Frontal cortex (tissue), 4 donors: ENCODE measurements at places on chromosomes 6 and 20.

GRCh38 chr20:48324744-48325143 lies 503.1 kb downstream of the PREX1 start:
- DNase-seq, result no peak

DNA sequence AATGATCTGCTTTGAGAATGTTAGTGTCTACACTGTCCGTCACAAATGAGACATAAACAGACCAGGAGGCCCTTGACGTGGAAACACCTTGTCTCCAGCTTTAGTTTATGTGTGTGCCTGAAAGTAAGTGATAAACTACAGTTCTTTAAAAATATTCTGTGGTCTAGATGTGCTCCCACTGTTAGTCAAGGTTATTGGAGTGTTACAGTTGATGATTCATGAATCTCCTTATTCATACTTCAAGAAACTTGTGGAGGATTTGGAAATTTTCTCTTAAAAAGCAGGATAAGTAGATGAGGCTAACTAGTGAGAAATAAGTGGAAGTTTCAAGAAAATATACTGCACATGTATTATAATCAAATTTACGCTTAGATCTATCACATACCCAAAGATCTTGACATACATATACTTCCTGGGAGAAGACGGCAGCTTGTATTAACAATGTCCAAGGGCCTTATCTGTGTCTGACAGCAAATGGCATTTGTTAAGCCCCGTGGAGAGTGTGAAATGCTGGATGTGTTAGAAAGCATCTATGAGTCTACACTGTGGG lies 90.5 kb upstream of the MBOAT1 start:
- DNase-seq, result no peak

DNA sequence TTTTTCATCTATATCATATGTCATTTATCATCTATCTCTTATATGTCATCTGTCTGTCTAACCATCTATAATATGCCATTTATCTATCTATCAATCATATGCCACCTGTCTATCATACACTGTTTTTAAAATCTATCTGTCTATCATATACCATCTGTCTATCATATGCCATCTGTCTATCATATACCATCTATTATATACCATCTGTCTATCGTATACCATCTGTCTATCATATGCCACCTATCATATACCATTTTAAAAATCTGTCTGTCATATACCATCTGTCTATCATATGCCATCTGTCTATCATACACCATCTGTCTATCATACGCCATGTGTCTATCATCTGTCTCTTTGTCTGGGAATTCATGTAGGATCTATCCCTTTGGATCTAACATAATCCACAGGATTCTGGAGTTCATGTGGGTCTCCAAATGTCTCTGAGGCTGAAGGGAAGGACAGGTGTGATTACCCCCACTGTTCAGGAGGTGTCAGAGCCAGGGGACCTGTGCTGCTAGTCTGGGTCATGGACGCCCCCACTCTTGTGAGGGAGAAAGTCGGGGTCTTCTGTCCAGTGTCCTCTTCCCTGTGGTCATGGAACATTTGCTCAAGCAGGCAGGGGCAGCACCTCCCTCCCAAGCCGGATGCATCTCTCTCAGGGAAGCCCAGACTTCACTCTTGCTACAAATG lies 36.9 kb upstream of the FRMD1 start:
- no peak for DNase-seq

DNA sequence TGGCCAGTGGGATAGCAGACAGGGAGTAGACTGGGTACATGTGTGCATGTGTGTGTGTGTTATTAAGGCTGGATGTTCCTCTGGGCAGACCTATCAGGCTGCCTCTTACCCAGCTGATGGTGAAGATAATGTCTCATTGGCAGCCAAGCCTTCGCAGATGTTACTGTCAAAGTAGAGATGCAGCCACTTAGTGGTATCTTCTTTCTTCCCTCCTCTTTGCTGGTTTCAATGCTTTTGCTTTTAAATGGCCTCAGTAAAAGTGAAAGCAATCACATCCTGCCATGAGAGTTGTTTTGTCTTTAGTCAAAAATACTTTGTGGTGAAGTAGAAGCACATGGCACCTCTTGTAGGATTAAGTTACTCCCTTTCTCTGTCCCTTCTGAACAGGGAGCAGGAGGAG lies 57.5 kb downstream of the SNRNP48 start:
- no peak for DNase-seq

GRCh38 chr20:32527052-32527446 lies 58.1 kb downstream of the NOL4L start:
- DNase-seq, result no peak

- DNase-seq, result no peak
These were observed 20.8 kb downstream of the ZC2HC1B start for GRCh38 chr6:143885116-143885515.

DNA sequence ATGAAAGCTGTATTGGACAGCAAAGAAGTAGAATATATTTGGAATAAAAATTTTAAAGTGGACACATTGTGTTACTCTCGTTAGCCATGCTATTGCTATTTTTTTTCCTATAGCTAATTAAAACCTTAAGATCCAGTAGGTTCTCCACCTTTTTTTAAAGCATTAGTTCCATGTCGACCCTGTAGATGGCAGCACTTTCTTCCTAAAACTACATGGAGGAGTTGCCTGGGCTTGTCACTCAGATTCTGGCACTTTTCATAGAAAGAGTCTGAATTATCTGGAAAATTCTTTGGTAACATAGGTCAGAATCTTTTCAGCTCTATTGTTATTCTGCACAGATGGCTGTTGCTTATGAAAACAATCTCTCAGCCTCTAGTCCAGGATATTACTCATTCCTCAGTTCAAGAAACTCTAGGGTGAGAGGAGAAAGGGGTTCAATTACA lies 42.0 kb upstream of the ESR1 start:
- peak; percentile 24 for DNase-seq

DNA sequence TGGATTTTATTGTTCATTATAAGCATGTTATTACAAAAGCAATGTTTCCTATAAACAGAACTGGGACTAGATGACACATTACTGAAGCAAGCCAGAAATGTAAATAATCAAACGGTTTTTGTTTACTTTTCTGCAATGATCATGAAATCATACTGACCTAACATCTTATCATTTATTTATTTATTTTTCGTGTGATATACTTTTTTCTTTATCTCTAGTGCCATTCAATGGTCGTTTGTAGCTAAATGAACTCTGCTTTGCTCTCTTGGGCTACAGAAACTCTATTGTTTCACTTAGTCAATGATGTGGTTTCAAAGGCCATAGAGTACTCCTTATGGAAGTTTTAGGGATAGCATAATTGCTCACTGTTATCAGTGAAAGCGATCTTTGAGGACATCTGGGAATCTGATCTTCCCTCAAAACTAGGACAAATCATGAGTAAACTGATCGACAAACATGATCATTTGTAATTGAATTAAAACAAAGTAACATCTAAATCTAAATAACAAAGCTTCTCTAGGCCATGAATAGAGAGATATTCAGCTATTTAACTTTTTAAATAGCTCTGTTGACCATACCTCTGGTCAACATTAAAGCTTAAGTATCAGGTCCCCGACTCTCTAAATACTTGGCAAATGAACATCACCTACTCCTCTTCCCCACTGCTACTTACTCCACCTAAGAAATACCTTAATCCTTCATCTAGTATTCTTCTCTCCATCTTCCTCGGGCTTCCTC lies 933.4 kb downstream of the TFAP2A start:
- DNase-seq, result no peak

GRCh38 chr20:35739294-35740163 lies 2.5 kb downstream of the RBM39 start:
- no peak for DNase-seq

DNA sequence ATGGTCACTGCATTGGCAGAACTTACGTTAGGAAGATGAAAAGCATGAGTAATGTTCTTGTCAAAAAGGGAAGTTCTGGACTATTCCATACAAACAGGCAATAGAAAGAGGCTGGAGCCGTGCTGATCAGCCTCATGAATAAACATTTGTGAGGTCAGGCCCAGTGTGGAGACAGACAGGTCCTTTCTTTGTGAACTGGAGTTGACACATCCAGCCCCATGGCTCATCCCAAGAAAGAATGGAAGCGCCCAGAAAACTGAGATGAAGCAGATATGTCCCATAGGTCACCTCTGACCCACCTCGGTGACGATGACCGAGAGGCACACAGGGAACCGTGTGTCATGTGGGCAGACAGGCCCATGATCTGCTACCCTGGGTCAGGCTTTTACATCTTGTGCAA lies 276.0 kb upstream of the SGK1 start:
- DNase-seq, result peak; percentile 45

GRCh38 chr6:3379482-3380060 lies 77.3 kb downstream of the SLC22A23 start:
- no peak for DNase-seq

DNA sequence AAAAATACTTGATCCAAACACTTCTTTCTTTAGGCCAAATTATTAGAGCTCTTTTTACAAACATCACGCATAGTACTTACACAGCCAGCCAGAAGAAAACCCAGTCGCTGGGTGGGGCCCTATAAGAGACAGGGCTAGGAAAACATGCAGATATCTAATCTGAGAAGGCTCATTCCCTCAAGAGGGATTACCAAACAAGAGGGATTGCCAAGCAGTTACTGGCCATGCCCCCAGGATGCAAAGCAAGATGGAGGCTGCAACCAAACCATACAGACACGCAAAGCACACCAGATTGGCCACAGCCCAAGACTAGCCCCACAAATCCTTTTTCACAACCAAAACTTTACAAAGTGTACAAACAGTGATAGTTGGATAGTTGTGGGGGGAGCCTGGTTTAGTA lies 1235.4 kb upstream of the GJE1 start:
- no peak for DNase-seq

- no peak for DNase-seq
These were observed 170.8 kb downstream of the SASH1 start for GRCh38 chr6:148513145-148514071.

DNA sequence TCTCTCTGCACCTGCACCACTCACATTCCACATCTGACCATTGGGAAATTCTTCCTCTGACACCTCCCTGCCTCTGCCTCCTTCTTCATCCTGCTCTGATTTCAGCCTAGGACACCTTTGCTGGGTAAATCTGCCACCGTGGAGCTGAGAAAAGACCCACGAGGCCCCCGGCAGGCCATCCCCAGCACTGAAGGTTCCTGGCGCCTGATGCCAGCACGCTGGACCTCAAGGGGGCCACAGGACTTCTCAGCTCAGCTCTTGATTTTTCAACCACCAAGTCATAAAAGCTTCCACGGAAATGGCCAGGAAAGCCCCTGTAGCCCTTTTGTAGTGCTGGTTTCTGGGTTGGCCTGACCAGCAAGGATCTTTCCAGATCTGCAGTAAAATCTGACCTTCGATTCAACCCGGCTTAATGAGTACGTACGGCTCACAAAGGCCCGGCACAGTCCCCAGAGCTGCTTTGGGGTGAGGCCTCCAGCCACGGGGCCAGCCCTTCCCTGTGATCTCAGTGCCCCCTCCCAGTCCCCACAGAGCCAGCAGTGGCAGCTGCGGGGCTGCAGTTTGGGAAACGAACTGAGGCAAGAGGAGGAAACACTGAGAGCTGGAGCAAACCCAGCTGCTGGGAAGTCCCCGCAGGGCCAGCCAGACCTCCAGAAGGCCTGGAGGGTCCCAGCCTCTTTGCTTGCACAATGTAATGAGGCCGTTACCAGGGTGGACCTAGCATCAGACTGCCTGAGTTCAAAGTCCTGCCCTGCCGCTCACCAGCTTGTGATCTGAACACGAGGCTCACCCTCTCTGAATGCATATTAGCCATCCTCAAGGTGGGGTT lies 157.5 kb downstream of the BMP7 start:
- no peak for DNase-seq

DNA sequence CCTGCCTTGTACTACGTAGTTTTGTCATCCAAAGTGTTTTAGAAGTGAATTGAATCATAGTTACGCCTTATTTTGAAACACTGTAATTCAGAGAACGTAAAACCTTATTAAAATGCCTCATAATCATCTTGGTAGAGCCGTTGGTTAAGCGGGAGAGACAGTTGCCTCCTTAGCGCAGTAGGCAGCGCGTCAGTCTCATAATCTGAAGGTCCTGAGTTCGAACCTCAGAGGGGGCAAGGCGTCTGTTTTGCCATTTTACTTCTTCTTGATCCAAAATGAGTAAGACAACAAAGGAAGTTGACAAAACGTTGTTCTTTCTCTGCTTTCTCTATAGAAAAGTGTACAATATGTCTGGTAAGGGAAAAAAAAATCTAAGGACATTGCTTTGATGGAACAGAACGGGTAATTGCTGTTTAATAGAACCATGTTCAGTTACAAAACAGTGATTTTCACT lies 20.7 kb upstream of the TRIM27 start:
- DNase-seq, result no peak

DNA sequence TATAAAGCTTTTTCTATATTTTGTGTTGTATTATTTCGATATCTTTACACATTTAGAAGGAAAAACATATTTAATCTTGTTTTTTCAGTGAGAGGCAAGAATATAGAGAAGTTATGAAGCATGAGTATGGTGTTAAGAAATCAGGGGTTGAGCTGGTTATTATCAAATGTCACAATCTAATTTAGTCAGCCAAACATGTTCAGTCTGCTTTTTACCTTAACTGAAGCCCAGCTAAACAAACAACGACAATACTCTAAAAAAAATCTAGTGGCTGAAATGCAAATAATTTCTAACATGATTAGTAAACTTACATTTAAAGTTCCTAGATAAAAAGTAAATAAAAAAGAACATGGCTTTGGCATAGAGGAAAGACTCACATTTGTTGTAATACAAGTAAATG lies 433.8 kb upstream of the NRSN1 start:
- no peak for DNase-seq

DNA sequence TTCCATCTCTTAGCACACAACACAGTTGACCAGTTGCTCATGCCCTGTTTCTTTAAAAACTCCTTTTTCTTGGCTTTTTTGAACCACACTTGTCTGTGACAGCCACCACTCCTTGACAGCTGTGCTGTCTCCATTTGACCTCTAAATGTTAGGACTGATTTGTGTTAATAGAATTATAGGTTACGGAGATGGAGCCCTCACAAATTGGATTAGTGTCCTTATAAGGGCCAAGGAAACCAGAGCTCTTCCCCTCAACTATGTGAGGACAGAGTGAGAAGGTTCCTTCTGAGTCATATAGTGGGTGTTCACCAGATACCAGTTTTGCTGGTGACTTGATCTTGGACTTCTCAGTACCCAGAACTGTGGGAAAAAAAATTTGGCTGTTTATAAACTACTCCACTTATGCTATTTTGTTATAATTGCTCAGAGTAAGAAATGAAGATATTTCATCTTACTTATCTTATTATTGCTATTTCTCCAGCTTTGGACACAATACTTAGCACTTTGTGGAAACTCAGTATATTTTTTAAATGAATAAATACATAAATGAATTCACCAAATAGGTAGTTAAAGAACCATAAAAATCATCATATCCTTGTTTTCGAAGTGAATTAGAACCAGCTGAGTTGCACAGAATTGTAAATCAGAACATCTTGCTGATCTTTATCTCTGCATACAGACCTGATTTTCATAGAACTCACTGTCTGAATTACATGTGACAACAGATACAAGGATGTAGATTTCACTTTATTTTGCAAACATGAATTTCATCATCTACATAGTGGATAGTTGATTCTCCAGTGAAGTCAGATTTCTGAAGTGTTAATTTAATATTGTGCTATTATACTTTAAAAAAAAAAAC lies 598.5 kb upstream of the IRAK1BP1 start:
- DNase-seq, result no peak

GRCh38 chr20:41314386-41314785 lies 3.1 kb downstream of the ZHX3 start:
- no peak for DNase-seq
